ENCODE measurements at places on chromosomes 7 and 10.
A peak's percentile ranks its signal among the peaks of the same experiment; 100 is the strongest.

- DNase-seq, result no peak
Observed at GRCh38 chr7:55569269-55569663, 3.0 kb downstream of the VOPP1 start.

GRCh38 chr7:43353902-43354301, 229.0 kb upstream of the STK17A start:
- no peak for DNase-seq

DNA sequence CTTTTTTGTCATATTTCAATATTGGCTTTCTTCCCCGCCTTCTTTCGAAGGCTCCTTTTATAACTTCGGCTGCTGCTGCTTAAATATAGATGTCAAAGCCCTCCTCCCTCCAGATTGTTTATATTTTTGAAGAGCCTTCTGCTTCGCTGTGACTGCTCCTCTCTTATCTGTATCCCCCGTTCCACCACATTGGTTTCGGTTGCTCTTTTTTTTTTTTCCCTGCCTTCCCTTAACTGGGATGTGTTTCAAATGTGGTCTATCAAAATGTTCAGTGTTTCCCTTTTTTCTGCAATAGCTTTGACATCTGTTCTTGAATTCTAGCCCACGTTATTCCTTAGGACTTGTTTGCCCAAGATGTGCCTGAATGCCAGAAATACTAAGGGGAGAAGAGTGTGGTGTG, 96.4 kb downstream of the CUX1 start:
- DNase-seq, result no peak

GRCh38 chr10:116771959-116772585, 29.7 kb upstream of the HSPA12A start:
- no peak for DNase-seq

GRCh38 chr10:600234-600633, 89.2 kb downstream of the DIP2C start:
- DNase-seq, result no peak

DNA sequence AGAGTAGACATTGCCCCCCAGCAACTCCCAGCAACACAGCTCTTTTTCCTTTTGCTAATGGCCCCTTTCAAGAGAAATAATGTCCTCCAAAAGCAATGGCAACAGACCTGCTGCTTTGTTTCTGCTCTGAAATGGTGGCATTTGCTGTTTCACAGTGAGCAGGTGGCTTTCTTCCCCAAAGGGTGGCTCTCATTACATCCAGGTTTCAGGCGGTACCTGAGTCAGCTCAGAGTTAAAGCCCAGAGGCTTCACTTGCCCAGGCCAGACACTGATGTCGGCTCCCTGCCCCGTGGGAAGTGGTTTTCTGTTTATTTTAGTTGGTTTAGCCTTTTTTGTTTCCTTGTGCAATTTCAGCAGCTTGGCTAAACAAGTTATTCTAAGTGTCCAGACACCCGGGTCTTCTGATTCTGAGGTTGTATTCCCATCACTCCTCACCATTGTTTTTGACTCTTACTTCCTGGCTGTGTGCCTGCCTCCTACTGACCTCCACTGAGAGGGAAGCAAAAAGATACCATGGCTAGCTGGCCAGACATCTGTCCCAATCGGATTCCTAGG, 7.8 kb upstream of the ATOH7 start:
- DNase-seq, result no peak

GRCh38 chr7:147510923-147511322, 1079.6 kb upstream of the C7orf33 start:
- no peak for DNase-seq

GRCh38 chr10:48526011-48526821, 78.7 kb downstream of the ARHGAP22 start:
- no peak for DNase-seq

GRCh38 chr7:311796-312195, 21.8 kb downstream of the FOXL3 start:
- no peak for DNase-seq

DNA sequence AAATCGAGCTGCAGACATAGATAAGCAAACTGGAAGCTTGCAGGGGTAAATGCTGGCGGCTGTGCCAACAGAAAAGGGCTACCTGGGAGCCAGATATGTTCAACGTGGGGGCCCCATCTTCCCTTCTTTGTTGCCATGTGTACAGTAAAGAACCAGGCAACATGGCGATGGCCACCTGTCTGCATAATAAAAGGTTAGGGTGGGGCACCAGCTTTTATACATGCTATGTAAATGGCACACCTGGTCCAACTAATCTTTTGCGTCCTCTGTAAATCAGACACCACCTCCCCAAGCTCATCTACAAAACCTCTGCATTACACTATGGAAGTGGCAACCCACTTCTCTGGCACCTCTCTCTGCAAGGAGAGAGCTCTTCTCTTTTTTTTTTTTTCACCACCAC, 13.9 kb downstream of the BUD31 start:
- DNase-seq, result no peak

GRCh38 chr10:127526161-127526560, 22.9 kb upstream of the NPS start:
- no peak for DNase-seq

GRCh38 chr10:62050893-62051433, 149.5 kb downstream of the ARID5B start:
- peak; percentile 51 for DNase-seq

GRCh38 chr7:120272701-120273475, at the start of gene KCND2:
TSS of gene KCND2 (plus strand) at chr7:120273175.
- no peak for DNase-seq

GRCh38 chr7:99551767-99552463, at the start of gene FAM200A:
TSS of gene FAM200A (minus strand) at chr7:99552114. CDS start at chr7:99548407, 3,707 bp downstream.
- DNase-seq, result peak; percentile 73

DNA sequence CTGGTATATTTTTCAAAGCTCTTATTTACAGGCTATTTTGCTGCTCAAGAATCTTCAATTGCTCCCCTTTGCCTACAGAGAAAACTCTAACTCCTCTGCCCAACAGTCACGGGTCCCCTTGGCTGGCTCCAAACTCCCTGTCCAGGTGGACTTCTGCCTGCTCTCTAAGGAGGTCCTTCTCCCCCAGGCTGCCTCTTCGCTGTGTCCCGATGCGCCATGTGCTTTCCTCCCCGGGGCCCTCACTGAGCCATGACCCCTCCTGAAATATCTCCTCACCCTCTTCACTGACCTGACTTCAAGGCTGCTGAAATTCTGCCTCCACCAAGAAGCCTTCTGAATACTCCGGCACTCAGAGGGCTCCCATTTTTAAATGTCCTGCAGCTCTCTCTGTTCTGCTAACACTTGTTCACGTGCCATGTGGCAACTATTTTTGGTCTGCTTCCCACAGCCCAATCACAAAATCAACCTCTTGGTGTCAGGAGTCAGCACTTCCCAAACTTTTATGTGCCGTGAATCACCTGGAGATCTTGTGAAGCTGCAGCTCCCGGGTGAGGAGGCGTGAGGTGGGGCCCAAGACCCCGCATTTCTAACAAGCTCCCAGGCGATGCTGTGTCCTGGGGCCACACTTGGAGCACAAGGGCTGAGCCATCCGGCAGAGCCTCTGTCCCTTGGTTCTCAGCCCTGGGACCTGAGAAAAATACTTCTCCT, 85.7 kb upstream of the COL13A1 start:
- no peak for DNase-seq

DNA sequence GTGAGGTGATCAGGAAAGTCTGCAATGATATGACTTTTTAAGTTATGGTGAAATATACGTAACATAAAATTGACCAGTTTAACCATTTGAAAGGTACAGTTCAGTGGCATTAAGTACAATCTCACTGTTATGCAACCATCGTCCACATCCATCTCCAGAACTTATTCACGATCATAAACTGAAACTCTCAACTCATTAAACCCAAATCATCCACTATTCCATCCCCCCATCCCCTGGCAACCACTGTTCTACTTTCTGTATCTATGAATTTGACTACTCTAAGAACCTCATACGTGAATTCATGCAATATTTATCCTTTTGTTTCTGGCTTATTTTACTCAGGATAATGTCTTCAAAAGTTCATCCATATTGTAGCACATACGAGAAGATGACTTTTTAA, 48.4 kb downstream of the TFAM start:
- no peak for DNase-seq

- DNase-seq, result no peak
Observed at GRCh38 chr7:121485467-121486243, 89.5 kb upstream of the FAM3C start.

DNA sequence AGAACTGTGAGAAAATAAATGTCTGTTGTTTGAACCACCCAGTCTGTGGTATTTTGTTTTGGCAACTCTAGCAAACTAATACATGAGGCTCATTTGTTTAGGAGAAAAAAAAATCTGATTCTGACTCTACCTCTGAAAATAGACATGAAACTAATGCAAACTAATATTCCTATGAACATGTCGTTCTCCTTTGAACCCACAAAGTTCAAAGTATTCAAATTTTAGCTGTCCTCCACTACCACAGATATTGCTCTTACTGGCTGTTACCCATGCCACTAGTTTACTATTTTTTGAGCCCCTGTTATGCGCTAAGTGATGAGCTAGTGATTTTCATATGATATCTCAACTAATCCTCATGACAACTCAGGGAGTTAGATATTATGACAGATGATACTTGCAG, 58.8 kb upstream of the ZNF804B start:
- DNase-seq, result no peak

DNA sequence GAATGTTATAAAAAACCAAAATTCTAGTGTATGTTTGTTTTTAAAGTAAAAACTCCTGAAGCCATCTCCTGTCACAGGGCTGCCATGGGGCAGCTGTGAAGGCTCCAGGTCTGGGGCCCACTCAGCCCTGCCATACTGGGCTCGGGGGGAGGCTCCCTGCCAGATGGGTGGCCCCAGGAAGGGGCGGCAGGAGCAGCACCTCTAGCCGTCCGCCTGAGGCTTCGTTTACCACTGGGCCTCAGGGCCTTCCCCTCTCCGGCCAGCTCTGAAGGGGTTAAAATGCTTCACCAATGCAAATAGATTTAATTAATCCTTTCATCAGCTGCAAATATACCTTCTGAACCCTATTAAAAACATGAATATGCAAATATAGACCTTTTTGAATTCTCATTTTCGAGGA, 139.0 kb downstream of the ELFN1 start:
- no peak for DNase-seq

DNA sequence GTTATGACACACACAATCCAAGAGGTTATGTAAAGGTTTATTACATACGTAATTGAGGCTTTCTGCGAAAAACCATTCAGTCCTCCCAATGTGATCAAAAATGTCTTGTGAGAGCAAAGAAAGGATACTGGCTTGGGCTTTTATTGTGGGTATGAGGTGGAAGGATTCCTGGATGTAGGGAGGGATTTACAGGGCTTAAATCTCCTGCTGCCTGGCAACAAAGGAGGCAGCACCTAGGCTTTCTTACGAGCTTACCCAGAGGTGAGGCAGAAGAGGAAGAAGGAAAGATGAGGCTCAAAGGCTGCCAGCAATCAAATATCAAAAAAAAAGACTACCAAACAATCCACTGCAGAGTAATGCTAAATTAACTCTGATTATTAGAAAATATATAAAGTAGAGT, 1149.5 kb upstream of the POT1 start:
- no peak for DNase-seq

- no peak for DNase-seq
Observed at GRCh38 chr7:41103331-41103730, 599.6 kb downstream of the INHBA start.

DNA sequence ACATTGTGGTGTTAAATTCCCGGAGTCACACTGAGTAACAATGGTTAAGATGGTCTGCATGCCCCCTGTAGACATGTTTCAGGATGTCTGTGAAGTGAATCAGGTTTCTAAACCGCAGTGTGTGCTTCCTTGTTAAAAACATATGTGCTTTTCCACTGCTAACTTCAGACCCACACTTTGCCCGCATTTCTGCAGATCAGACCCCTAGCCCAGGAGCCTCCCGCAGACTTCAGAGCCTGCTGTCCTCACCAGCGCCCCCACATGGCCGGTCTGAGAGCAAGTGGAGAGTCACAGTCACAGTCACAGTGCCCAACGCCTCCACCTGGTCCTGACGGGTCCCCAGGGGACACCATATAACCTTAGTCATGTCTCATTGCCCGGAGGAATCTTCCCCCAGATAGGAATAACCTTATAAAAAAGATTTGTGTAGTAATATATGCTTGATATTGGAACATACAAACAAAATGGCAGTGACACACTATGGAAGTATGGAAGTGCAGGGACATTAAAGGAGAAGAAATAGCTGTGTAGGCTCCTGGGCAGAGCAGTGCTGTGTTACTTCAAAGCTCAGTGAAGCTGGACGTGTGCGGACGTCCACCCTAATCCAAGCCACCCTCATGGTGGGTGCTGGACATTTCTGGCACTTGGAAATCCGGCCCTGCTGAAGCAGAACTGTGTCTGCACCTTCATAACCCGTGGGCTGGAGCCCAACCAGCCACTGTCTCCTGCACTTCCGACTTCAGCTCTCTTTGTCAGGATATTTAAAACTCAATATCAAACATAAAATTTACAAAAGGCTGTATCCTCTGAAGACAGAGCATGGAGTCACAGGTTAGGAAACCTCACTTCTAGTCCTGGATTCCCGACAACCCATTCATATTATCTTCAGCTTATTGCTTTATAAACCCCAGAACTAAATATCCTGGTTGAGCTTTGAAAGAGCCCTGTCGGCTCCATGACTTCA, 29.0 kb downstream of the GSTO2 start:
- DNase-seq, result no peak

- no peak for DNase-seq
Observed at GRCh38 chr10:1034758-1035157, 9.1 kb upstream of the IDI2 start.

DNA sequence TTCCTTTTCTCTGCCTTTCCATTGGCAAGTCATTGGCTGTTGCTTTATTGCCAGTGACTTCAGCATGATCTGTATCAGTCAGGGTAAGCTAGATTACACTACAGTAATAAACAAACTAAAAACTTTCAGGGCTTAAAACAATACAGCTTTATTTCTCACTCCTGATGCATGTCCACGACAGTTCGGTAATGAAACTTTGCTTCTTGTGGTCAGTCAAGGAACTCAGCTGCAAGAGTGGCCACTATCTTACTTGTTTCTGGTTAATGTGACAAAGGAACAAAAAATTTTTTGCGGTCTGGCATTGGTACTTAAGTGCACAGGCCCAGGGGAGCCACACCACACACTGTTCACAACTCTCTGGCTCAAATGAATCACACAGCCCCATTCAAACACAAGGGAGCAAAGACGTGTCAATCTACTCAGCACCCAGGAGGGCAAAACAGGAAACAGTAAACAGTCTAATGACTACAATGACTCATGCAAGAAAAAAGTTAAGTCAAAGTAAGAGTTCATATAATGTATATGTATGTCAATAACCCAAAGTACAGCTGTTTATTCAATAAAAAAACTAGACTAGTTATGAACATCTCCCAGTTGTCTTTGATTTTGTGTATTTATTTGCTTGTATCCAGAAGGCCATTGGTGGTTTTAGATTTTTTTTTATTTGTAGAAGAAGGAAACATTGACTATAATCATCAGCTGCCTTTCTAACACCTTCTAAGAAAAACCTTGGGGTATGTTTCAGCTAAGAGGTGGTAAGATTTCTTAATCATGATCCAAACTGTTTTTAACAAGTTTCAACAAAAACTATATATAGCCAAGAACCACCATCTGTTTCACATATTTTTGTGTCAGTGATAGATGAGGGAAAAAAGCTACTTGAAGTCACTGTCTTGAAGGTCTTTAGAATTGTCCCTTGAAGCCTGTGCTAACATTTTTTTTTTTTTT, 134.4 kb upstream of the FAM3C start:
- no peak for DNase-seq

GRCh38 chr10:22363305-22363704, 18.0 kb downstream of the SPAG6 start:
- no peak for DNase-seq

All from stimulated activated CD8-positive, alpha-beta memory T cell treated with anti-CD3 and anti-CD28 coated beads, Interleukin-4, amount 100 ng/mL, for 4 hours (primary cell).